DMS 273 treated with DMSO at 0.1 percent for 48 hours (cell line): ENCODE measurements at places on chromosomes 6 and 20.

GRCh38 chr20:38179846-38180245 lies 14.8 kb upstream of the TGM2 start:
- DNase-seq, result no peak

DNA sequence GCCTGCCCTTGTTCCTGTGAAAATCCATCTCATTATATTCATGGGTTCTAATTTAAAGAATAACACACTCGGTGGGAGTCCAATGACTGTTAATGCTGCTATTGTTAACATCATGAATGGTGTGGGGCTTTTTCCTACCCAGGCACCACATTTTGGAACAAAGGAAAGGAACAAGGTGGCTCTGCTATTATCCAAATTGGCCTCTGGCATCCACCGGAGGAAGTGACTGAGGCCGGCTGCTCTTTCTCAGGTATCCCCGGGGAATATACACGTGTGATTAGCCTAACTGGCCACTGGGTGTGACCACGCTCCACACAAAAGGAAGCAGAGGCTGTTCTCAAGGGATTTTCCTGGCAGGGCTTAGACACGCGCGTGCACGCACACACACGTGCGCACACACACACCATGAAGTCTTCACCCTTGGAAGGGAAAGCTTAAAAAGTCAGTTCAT lies 601.2 kb upstream of the ARID1B start:
- no peak for DNase-seq

DNA sequence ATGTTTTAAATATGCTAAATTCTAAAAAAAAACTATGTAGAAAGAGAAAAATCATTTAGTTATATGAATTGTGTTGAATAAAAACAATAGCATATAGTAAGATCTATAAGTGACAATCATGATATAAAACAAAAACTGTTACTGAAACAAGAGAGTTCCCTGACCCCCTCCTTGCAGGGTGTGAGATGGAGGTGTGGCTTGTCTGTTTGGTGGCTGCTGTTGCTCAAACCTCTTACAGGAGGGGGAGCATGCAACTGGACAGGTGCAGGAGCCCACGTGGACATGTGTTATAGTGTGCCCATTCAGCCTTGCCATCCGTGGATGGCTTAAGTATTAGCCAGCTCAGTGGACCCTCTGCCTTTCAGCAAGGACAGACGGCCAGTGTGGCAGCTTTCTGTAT lies 206.7 kb downstream of the MOXD1 start:
- no peak for DNase-seq

GRCh38 chr20:35017099-35017835 lies 61.6 kb downstream of the MYH7B start:
- no peak for DNase-seq

DNA sequence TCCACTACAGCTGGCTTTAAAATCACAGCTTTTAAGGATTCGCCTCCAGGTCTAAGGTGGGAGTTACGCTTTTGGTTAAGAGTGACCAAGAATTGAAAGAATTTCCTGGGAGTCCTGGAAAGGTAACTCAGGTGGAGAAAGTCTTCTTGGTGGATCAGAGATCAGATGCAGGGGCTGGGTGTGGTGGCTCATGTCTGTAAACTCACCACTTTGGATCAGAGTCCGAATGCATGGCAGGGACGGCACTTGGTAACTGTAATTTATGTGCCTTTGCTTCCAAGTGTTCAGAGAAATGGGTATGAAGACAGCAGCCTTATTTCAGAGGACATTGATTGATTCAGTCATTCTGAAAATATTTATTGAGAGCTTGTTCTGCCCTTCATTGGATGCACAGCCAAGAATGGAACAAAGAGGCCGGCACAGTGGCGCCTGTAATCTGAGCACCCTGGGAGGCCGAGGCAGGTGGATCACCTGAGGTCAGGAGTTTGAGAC lies 18.0 kb upstream of the JARID2 start:
- no peak for DNase-seq

- DNase-seq, result no peak
Observed at GRCh38 chr20:52102126-52102525, 89.5 kb downstream of the ZFP64 start.

GRCh38 chr6:100228437-100228833 lies 234.4 kb upstream of the MCHR2 start:
- DNase-seq, result no peak

GRCh38 chr6:170106906-170107525 lies 183.9 kb downstream of the DLL1 start:
- no peak for DNase-seq

DNA sequence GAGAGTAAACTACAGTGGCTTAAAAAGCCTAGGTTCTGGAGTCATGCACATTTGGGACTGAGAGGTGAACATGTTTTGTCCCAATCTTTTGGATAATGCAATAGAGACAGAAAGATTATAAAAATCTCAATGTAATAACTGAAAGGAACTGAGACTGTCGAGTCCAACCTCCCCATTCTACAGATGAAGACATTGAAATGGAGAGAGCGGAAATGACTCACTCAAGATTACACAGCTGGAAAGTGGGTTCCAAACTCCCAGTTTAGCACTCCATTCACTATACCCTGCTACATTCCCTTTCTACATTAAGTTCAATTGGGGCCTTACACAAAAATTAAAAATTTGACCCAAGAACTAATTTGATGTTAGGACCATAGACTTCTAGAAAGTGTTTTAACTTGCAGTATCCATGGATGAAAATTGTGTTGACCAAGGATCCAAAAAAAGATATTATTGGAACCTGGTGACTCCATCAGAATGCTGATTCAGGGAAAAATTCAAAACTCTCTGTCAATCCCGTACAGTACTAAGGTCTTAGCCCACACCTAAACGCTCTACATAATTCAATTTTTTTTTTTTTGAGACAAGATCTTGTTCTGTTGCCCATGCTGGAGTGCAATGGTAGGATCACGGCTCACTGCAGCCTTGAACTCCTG lies 1.5 kb upstream of the ILRUN start:
- DNase-seq, result no peak

DNA sequence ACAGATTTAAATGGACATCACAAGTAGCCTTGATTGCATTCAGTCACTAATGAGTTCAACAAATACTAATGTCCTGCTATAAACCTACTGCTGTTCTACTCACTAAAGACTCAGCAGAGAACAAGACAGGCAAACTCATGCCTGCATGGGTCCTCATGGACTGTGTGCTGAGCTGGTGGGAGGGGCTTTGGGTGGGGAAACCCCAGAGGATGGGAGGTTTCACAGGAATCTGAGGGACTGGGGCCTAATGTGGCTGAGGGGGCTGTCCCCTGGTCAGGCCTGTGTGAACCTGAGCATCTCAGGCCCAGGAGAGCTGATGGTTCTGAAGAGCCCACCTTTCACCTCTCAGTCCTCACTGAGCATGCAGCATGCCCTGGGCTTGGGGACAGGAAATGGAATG lies 1.4 kb downstream of the CST8 start:
- no peak for DNase-seq

- DNase-seq, result no peak
Observed at GRCh38 chr6:34189806-34190503, 44.1 kb upstream of the GRM4 start.

DNA sequence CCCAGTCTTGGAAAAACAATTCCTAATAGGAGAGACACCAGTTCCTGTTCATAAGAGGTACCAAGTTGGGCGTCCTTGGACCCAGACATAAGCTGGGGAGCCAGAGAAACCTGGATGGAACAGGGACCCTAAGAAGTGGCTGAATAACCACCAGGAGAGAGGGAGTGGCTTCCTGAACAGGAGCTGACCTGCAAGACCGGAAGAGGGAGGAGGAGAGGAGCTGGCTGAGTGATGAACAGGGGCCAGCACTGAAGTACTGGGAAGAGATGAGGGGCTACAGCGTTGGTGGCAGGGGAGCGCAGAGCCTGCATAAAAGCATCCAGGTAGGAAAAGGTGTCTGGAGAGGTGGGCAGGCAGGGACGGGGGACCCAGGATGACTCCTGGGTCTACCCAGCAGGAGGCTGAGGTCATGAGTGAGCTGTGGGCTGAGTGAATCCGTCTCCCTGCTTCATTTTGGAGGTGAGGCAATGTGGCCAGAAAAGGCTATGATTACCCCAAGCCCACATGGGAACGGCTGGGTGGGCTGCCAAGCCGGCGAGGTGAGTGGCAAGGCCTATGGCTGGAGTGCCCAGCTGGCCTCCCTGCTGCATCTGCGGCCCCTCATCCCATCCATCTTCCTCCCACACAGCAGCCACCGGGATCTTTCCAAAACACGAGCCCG lies 34.4 kb upstream of the ZFAND3 start:
- DNase-seq, result no peak

- no peak for DNase-seq
Observed at GRCh38 chr6:6943421-6943820, 164.3 kb upstream of the RREB1 start.

DNA sequence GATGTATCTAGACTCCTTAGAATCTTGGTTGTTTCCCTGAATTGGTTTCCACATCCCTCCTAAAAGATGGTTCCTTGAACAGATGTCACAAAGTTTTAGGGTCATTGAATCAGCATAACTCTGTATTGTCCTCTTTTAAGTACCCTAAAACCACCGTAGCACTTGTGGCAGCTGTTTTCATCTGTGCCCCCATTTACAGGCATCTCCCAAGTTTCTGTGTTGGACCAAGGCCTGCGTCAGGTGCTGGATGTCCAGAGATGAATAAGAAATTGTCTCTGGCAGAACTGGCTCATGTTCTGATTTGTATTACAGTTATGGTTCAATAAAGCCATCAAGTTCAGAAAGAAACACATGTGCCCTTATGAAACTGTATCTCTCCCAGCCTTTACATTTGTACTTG lies 48.3 kb downstream of the CTNNBL1 start:
- no peak for DNase-seq

GRCh38 chr6:13710552-13711323 lies 897 bp downstream of the RANBP9 start:
- no peak for DNase-seq

DNA sequence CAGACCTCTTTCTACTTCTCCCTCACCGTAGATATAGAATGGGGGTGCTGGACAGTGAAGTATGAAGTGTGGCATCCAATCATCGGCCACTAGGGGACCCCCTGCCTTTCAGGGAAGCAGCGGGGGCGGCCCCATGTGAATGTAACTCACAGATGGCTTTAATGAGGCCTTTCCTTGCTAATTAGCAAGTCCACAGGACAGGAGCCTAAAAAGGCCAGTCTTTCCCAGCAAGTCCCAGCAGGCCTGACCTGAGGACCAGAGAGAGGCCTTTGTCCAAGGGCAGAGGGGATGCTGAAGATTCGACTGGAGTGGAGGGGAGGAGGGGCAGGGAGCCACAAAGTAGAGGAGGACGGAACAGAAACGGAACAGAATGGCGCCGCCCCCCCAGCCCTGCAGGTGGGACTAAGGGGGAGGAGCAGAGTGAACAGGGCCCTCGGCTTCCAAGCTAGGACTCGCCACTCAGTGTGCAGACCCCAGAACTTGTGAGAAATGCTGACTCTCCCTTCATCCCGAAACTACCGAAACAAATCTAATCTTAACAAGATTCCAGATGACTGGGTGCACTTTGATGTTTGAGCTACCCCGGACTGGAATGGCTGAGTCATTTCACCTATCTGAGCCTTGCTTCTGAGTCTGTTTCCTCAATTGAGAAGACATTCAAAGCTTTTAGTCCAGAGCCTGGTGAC lies 5.8 kb downstream of the C6orf132 start:
- peak; percentile 29 for DNase-seq

- DNase-seq, result peak; percentile 5
Observed at GRCh38 chr20:16708602-16709001, 21.2 kb upstream of the SNRPB2 start.

DNA sequence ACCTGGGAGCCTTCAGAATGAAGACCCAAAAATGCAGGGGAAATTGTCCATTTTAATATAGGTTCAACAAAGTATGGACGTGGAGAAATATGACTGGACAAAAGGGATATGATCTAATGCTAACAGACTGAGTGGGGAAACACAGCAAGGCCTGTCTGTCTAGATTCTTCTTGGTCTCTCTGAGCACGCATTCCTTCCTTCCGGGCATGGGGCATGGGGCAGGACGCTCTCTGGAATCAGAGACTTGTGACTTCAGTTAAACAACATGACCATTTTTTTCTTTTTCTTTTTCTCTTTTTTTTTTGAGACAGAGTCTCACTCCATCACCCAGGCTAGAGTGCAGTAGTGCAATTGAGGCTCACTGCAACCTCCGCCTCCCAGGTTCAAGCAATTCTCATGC lies 31.9 kb downstream of the ZBTB2 start:
- no peak for DNase-seq

DNA sequence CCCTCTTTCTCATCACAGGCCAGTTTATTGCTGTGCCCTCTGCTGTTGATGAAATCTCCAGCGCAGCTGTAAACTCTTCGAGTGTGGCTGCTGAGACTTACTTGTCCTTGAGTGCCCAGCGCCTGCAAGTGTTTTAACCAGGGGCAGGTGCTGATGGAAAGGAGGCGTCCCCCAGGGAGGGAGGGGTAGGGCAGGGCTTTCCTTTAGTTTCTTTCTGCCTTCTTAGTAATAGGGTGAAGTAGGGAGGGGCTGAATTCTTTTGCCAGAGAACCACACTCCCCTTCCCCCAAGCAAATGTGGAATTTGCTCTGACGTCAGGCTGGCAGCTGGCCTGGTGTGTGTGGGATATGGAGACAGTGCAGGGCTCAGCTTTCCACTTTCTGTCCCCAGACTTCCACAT lies 61.2 kb downstream of the IGF2R start:
- no peak for DNase-seq
